ENCODE measurements at places on chromosomes 6 and 20.

- no peaks in the 10 kb centered on the region for H3K27me3 ChIP-seq
- H3K36me3 ChIP-seq: no peaks in the 10 kb centered on the region
- peaks cover 13% of the 10 kb centered on the region for H3K4me1 ChIP-seq
- H3K4me3 ChIP-seq: peak overlapping the region; percentile 3
- H3K27ac ChIP-seq: peak overlapping the region; percentile 6
These were observed 96.3 kb downstream of the GJA1 start for GRCh38 chr6:121531658-121532169.

GRCh38 chr6:22106451-22106850 lies 190.4 kb downstream of the PRL start:
- H3K4me3 ChIP-seq: no peak overlapping the region
- H3K27me3 ChIP-seq: no peaks in the 10 kb centered on the region
- H3K36me3 ChIP-seq: no peaks in the 10 kb centered on the region
- no peak for DNase-seq
- H3K4me1 ChIP-seq: no peaks in the 10 kb centered on the region

- no peak overlapping the region for H3K27ac ChIP-seq
- no peaks in the 10 kb centered on the region for H3K4me1 ChIP-seq
- H3K4me3 ChIP-seq: no peak overlapping the region
These were observed 29.0 kb upstream of the EEF1E1 start for GRCh38 chr6:8131265-8131897.

DNA sequence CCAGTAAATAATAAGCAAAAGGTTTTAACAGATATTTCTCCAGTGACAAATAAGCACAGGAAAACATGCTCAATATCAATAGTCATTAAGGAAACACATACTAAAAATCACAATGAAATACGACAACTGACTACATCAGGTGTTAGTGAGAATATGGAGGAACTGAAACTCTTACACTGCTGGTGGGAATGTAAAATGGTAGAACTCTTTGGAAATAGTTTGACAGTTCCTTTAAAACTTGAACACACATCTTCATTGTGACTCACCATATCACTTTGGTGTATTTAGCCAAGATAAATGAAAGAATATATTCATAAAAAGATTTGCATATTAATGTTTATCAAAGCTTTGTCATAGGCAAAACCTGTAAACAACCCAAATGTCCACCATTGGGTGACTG lies 11.3 kb upstream of the MAP3K5 start:
- no peak for DNase-seq
- no peaks in the 10 kb centered on the region for H3K4me1 ChIP-seq
- no peaks in the 10 kb centered on the region for H3K36me3 ChIP-seq
- H3K4me3 ChIP-seq: no peak overlapping the region

GRCh38 chr6:105786890-105787655 lies 299.1 kb upstream of the PRDM1 start:
- no peak overlapping the region for H3K27ac ChIP-seq
- no peaks in the 10 kb centered on the region for H3K36me3 ChIP-seq
- H3K27me3 ChIP-seq: no peaks in the 10 kb centered on the region

GRCh38 chr20:44973053-44973452 lies 6.7 kb downstream of the STK4 start:
- H3K36me3 ChIP-seq: peaks cover 18% of the 10 kb centered on the region
- no peaks in the 10 kb centered on the region for H3K27me3 ChIP-seq
- H3K4me3 ChIP-seq: no peak overlapping the region
- DNase-seq: no peak

GRCh38 chr20:40651151-40651550 lies 37.9 kb downstream of the MAFB start:
- no peak for DNase-seq
- no peaks in the 10 kb centered on the region for H3K27me3 ChIP-seq
- no peak overlapping the region for H3K4me3 ChIP-seq
- H3K4me1 ChIP-seq: peaks cover 3% of the 10 kb centered on the region

GRCh38 chr20:42846784-42847490 lies 342.8 kb downstream of the PTPRT start:
- no peaks in the 10 kb centered on the region for H3K4me1 ChIP-seq
- no peak for DNase-seq
- H3K27ac ChIP-seq: no peak overlapping the region
- no peaks in the 10 kb centered on the region for H3K27me3 ChIP-seq
- no peaks in the 10 kb centered on the region for H3K36me3 ChIP-seq

GRCh38 chr6:144624246-144624645 lies 339.1 kb downstream of the UTRN start:
- DNase-seq: no peak
- no peak overlapping the region for H3K4me3 ChIP-seq
- H3K36me3 ChIP-seq: no peaks in the 10 kb centered on the region
- no peaks in the 10 kb centered on the region for H3K4me1 ChIP-seq

GRCh38 chr6:9623985-9624384 lies 790.9 kb downstream of the TFAP2A start:
- H3K4me3 ChIP-seq: no peak overlapping the region
- no peaks in the 10 kb centered on the region for H3K4me1 ChIP-seq
- no peaks in the 10 kb centered on the region for H3K36me3 ChIP-seq
- H3K27me3 ChIP-seq: no peaks in the 10 kb centered on the region
- DNase-seq: no peak

GRCh38 chr6:127073222-127073621 lies 45.2 kb upstream of the RSPO3 start:
- no peaks in the 10 kb centered on the region for H3K27me3 ChIP-seq
- H3K27ac ChIP-seq: no peak overlapping the region
- no peaks in the 10 kb centered on the region for H3K36me3 ChIP-seq
- no peaks in the 10 kb centered on the region for H3K4me1 ChIP-seq
- DNase-seq: no peak

DNA sequence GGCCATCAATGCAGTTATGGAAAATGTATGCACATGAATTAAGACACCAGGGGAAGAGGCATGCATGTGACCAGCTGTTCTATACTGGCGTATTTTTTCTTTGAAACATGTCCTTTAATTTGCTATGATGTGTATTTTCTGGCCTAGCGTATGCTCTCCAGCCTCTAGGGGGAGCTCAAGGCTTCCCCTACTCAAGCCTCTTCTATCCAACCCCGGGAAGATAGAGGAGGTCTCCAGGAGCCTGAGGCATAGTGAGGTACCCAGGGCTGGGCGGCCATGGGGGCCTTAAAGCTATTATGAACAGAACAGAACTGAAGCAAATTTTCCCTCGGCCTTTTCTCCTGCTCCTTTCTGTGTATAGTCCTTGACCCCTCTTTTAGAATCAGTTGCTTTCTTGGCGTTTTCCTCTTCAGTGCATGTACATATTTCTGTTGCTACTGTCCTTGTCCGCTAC lies 528.9 kb downstream of the MAFB start:
- H3K36me3 ChIP-seq: no peaks in the 10 kb centered on the region
- H3K4me1 ChIP-seq: no peaks in the 10 kb centered on the region
- H3K27me3 ChIP-seq: no peaks in the 10 kb centered on the region
- DNase-seq: no peak
- H3K27ac ChIP-seq: no peak overlapping the region
- no peak overlapping the region for H3K4me3 ChIP-seq

DNA sequence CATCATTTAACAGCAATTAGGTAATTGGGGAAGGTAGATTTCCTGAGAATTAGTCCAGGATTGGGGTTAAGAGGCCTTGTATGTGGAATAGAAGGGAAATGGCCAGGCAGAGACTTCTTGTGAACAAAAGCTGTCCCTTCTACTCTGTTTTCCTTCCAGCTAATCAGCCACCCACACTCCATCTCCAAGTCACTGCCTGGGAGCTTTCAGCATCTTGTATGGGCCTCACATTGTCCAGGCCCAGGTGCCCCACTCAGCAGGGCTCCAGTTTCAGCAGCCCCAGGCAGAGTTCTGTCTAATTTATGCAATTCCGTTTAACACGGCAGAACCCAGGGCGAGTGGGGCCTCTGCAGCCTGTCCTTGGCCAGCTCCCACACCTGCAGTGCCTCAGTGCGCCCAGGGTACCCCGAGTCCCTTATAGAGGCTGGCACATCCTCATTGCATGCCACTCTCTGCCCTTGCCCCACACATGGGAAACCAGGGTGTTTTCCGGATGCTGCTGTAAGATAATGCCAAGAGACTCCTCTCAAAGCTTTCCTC lies 113.0 kb downstream of the EDN3 start:
- H3K4me1 ChIP-seq: no peaks in the 10 kb centered on the region
- H3K27me3 ChIP-seq: no peaks in the 10 kb centered on the region
- no peak overlapping the region for H3K4me3 ChIP-seq
- no peak for DNase-seq

DNA sequence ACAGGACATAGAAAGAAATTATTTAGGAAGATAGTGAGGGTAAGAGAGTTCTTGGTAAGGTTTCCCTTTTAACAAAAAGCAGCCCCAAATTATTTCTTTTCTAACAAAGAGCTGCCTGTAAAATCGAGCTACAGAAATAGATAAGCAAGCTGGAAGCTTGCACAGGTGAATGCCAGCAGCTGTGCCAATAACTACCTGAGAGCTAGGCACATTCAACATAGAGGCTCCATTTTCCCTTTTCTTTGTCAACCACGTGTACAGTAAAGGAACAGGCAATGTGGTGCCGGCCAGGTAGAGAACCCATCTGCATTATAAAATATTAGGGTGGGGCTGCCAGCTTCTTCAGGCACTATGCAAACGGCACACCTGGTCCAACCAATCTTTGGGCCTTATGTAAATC lies 341.6 kb upstream of the JAG1 start:
- H3K4me3 ChIP-seq: no peak overlapping the region
- H3K4me1 ChIP-seq: peaks cover 17% of the 10 kb centered on the region
- no peak for DNase-seq

DNA sequence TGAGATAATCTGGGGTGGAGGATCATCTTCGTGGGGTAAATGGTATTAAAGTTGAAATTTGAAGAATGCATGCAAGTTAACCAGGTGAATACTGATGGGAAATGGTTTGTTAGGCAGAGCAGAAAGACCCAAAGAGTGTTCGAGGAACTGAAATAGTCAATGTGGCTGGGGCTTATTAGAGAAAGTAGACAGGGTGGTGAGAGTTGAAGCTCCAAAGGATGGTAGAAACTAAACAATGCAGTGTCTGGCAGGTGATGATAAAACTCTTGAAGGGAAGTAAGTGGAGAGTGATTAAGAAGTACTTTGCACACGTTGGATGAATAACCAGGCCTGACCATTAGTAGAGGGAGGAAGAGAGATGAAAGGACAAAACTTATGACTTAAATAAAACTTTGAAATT lies 39.8 kb upstream of the CENPW start:
- H3K27ac ChIP-seq: no peak overlapping the region
- no peaks in the 10 kb centered on the region for H3K27me3 ChIP-seq
- no peak overlapping the region for H3K4me3 ChIP-seq
- no peaks in the 10 kb centered on the region for H3K4me1 ChIP-seq
- H3K36me3 ChIP-seq: no peaks in the 10 kb centered on the region

DNA sequence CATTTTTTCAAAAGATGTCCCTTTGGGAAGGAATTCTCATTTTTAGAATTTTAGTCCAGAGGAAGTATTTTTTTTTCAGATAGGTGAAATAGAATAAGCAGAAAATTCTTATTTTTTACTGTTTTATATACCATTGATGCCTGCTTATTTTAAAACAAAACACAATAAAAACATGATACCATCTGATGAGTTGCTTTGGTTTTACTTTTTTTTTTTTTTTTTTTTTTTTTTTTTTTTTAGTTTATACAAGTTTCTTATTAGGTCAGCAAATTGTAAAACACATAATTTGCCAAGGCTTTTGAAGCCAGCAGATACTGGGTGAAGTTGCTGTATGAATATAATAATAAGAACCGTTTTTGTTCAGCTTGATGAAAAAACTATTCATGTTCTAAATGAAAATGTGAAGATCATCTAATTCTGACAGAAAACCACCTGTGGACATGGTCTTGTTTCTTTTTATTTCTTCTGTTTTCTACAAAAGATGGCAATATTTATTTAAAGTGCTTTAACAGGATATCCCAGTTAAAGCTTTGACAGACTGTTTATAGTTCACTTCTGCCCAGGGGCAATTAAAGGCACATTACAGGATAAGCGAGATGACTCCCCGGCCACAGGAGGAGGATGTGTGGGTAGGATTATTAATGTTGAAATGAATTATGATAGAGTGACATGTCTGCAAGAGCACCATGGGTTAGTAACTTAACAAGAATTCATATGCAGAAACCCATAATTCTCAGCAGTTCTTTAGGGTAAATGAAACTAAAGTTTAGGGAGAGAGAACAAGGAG lies 31.1 kb downstream of the MYB start:
- no peaks in the 10 kb centered on the region for H3K4me1 ChIP-seq
- no peaks in the 10 kb centered on the region for H3K27me3 ChIP-seq
- no peak for DNase-seq
- no peak overlapping the region for H3K27ac ChIP-seq
- H3K4me3 ChIP-seq: no peak overlapping the region
- H3K36me3 ChIP-seq: no peaks in the 10 kb centered on the region

DNA sequence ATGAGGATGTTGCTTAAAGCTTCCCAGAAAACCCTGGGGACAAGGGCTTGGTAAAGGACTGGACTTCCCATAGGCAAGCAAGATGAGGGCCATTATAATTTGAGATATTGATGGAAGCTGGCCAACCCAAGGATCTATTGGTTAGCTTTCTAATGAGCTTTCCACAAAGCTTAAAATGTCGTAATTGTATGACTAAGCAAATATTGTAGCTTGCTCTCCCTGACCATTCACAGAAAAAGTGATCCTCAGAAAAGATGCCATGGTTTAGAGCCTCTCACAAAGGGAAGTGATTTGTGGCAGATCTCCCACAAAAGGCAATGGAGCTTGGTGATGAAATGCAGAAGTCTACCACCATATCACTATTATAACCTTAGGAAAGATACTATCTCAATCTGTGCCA lies 13.6 kb downstream of the IL17F start:
- H3K4me1 ChIP-seq: no peaks in the 10 kb centered on the region
- no peak for DNase-seq
- no peaks in the 10 kb centered on the region for H3K36me3 ChIP-seq

GRCh38 chr6:94050515-94050914 lies 631.2 kb upstream of the EPHA7 start:
- no peaks in the 10 kb centered on the region for H3K36me3 ChIP-seq
- DNase-seq: no peak
- H3K27ac ChIP-seq: no peak overlapping the region
- no peaks in the 10 kb centered on the region for H3K4me1 ChIP-seq
- H3K4me3 ChIP-seq: no peak overlapping the region
- H3K27me3 ChIP-seq: no peaks in the 10 kb centered on the region

DNA sequence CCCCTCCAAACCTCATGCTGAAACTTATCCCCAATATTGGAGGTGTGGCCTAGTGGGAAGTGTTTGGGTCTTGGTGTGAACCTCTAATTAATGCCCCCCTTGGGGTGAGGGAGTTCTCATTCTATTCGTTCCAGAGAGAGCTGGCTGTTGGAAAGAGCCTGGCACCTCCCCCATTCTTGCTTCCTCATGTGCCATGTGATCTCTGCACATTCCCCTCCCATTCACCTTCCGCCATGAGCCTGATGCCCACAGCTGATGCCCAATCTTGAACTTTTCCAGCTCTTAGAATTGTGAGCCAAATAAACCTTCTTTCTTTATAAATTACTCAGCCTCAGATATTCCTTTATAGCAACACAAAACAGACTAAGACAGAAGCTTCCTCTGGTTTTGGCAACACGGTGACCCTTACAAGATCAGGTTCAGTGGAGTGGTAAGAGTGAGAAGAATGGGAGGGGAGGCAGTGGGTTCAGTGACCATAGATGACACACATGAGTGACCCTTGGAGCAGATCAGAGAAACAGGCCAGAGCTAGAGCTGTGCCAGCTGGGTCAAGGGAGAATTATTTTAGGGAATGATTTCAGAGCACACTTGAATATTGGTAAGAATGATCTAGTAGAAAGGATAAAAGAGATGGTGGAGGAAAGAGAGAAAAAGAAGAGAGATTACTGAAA lies 176.4 kb downstream of the LY86 start:
- no peaks in the 10 kb centered on the region for H3K36me3 ChIP-seq
- DNase-seq: no peak
- no peak overlapping the region for H3K27ac ChIP-seq

Data from thoracic aorta (tissue), 2 donors.